ENCODE measurements at places on chromosomes 11 and 22.

GRCh38 chr11:96221244-96222070 lies 121.5 kb downstream of the MAML2 start:
- DNase-seq = no peak

DNA sequence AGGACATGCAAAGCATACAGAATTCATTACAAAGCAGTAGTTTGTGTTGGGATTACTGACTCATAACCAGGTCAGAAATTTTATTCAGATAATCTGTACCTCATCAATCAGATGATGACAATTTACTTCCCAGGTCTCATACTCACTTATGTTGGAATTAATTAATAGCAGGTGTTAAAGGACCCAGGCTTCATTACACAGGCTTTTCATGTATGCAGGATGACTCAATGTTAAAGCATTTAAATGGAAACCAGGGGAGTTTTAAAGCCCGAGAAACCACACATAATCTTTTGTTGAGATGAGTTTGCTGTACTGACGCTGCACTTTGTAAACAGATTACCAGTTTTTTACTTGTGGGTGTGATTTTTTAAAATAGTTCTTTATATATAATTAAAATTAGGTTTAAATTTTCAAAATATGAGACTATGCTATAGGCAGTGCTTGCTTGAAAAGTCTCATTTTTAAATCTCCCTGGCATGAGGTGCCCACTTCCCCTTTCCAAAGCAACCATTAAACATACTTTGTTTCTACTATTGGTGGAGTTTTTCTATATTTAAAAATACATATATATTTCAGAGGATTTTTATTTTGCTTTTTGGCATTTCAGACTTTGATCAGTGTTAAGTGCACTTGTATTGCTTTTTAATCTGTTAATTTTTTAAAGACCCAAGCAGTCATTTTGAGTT lies 41.0 kb downstream of the CEP57 start:
- DNase-seq = no peak

DNA sequence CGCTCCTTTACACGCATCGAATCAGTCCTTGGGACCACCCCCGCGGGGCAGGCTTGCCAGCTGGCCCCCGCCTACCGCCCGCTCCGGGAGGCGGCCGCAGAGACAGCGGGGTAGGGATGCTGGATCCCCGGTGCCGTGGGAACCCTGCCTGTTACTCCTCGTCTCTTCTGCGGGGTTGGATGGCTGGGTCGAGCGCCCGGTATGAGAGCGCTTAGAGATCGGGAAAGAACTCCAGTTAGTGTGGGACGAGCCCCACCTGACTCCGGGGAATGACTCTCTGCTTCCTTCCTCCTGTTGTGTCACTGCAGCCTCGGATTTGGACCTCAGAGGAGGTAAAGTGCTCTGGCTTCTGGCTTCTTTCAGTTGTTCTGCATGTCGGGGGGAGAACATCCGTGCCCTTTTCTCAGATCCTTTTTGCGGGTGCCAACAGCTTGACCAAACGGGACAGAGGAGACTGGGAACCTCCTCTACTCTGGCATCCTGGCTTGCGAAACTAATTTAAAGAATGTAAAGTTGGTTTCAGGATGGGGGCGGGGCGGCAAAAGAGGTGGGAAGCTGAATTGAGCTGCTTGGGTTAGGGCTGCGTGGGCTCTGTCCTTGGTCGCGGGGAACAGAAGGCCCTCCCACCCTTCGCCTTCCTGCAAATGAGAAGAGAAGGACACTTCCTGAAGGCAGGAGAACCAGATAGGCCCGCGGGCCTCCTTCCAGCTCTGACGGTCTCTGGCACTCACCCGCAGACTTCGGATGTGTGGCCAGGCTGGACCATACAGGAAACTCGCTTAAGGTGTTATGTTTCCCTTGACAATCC lies 938 bp downstream of the LAYN start:
- no peak for DNase-seq

DNA sequence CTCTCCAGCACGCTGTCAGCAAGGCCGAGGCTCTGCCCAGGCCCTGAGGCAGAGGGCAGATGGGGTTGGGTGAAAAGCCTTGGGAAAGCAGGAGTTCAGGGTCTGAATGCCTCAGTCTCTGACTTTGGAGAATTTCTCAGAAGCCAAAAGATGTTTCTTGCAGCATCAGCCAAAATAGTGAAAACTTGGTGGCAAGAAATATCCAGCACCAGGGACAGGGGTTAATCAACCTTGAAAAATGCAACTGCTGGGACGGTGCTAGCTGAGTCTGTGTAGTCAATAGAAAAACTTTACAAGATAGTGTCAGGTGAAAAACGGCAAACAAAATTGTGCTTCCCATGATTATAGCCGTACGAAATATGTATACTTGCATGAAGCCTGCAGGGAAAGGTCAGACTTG lies 1.4 kb upstream of the ABCC8 start:
- DNase-seq = no peak

DNA sequence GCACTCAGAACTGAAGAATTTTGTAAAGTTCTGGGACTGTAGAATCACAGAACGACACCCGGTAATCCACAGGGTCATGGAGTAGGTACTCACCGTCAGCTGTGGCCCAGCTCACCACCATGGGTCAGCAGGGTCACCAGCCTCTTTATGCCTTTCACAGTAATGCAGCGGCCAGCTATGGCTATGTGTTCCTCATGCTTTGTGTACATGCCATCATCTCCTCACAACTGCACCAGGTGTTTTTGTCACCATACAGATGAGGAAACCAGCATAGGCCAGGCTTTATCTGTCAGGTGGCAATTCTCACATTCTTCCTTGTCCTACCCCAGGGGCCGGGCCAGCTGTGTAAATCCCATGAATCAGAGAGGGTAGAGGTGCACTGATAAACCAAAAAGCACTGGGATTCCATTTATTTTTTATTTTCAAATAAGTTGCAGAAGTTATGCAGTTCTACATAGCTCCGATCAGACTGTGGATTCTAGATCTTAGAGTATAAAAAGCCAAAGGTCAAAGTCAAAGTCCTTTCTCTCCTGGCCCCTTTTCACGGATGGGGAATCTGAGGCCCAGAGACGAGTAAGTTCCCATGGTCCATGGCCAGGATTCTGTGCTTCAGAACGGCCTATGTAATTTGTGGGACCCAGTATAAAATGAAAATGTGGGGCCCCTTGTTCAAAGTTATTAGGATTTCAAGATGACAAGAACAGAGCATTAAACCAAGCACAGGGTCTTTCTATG lies 17.5 kb downstream of the TSKU start:
- DNase-seq = no peak

DNA sequence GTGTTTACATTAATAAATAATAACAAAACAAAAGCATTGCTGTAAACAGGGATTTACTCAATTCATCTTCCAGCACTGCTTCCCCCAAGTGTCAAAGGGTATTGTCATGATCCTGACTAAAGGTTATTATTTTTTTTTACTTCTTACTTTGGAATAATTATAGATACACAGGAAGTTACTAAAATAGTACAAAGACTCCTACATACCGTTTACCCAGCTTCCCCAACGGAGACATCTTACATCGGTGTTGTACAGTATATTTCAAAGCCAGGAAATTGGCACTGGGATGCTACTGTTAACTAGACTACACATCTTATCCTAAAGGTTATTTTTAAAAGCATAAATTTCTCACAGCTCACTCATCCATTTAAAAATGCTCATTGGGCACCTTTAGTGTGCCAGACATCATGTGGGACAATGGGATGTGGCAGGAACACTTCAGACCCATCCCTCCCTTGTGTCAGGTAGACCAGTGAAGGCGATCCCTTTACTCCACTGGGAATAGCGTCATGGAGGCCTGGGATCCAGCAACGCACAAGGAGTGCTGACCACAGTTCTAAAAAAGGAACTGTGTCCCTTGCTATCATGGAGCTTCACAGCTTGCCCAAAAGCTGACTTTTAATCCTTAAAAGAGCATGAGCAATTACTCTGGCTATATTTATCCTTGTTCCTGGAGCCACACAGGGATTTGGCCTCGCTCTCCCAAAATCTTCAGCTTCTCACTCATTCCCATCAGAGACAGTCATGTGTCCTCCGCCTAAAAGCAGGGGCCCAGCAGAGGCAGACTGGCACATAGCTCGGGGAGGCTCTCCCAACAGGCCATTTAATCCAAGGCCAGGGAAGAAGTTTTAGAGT lies 3.1 kb upstream of the IRAG1 start:
- DNase-seq = no peak

Data from GOT3 (cell line).